Activated naive CD4-positive, alpha-beta T cell treated with anti-CD3 and anti-CD28 coated beads, Interleukin-2, amount 10 ng/mL, durations not matched to agents 7 days and 5 days (primary cell): ENCODE measurements at places on chromosomes 12 and 14.
A peak's percentile ranks its signal among the peaks of the same experiment; 100 is the strongest.

DNA sequence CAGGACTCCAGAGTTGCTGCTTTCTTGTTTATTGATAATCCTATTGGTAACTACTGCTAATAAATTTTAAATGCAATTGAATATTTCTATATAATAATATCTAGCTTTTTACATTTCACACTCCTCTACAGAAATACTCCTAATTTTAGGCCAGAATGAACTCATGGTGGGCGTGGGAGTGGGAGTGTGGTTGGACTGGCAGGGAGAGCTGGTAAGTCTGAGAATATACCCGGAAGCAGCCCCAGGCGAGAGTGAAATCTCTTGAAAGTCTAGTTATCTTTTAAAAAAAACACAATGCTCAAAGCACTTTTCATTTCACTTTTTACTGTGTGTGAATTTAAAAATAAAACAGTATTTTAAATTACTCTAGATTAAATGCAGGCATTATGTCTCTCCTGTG, 4.7 kb downstream of the TMEM263 start:
- H3K36me3 ChIP-seq: peaks cover 35% of the 10 kb centered on the region
- H3K4me1 ChIP-seq: peaks cover 22% of the 10 kb centered on the region
- H3K27ac ChIP-seq: no peak overlapping the region
- H3K4me3 ChIP-seq: no peak overlapping the region

DNA sequence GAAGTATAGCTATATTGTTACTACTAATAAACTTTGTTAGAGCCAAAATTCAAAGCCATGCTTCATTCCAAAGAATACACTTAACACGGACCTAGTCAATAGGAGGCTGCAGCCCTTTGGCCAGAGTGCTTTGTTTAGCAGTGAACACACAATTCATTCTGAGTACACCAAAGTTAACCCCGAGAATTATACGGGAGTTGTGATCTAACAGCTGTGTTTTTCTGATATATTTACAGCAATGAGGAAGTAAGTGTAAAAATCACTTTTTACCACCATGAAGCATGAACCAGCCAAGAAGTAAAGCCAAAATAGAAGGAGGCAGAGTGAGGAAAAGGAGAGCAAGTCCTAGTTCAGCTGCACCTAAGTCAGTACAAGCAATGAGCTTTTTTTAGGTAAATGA, 156.8 kb upstream of the PDE3A start:
- H3K4me1 ChIP-seq: no peaks in the 10 kb centered on the region
- no peak overlapping the region for H3K4me3 ChIP-seq
- no peaks in the 10 kb centered on the region for H3K36me3 ChIP-seq
- no peak overlapping the region for H3K27ac ChIP-seq

- H3K27ac ChIP-seq: peak overlapping the region; percentile 88
- H3K4me3 ChIP-seq: peak overlapping the region; percentile 34
- peaks cover 77% of the 10 kb centered on the region for H3K4me1 ChIP-seq
- H3K36me3 ChIP-seq: peaks cover 83% of the 10 kb centered on the region
- peak; percentile 58 for DNase-seq
Observed at GRCh38 chr14:91202234-91202974, 42.1 kb downstream of the GPR68 start.

DNA sequence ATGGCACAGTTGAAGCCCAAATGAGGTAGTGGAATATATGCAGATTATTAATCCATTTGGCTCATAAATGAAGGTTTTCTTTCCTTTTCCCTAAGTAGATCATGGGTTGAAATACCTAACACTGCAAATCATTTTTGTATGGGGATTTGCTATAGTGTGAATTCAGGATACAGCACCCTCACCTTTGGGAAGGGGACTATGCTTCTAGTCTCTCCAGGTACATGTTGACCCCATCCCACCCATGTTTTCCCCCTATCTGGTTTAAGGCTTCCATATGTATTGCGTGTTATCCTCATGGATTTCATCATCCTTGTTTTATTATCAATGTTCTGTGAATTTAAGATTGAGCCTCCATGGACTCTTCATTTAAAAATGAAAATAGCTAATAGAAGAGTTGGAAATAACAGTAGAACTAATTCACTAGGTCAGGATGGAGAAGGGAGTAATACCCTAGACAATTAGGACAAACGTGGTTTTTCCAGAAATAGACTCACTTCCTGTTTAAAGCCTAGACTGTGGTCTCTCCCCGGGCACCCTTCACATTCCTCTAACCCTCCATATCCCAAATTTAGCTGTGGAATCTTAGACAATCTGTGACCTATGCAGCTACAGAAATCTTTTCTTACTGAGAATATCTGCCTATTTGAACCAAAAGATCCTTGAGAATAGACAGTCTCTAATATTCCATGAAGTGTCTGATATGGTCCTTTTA, 56.5 kb downstream of the DAD1 start:
- peaks cover 92% of the 10 kb centered on the region for H3K4me1 ChIP-seq
- DNase-seq: no peak
- H3K27ac ChIP-seq: peak overlapping the region; percentile 89

GRCh38 chr14:21244544-21244943, 24.7 kb downstream of the HNRNPC start:
- H3K4me1 ChIP-seq: peaks cover 41% of the 10 kb centered on the region
- peaks cover 52% of the 10 kb centered on the region for H3K36me3 ChIP-seq
- H3K27me3 ChIP-seq: no peaks in the 10 kb centered on the region
- DNase-seq: no peak

DNA sequence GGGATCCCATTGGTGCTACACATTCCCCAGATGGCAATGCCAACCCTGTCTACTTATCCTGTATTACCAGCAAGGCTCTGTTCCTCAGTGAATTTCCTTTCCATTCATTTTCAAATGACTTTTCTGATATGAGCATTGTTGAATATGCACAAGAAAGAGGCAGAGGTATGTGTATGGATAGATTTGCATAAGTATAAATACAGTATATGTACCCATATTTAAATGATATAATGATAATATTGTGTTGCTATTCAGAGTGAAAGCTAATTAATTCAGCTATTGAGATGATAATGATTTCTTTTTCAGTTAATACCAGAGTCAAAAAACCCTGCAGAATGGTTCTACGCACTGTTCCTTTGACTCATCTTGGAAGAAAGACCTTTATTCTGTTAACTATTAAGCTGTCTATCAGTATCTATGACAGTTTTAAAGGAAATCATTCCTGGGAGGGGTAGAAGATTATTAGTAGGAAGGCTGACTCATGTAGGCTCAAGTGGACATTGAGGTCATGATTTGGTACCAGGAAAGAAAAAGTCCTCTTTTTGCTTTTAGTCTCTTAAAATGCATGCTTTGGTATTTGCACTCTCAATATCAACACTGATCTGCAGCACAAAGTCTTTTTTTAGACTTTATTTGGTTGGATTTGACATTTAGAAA, 44.9 kb upstream of the GAS2L3 start:
- H3K36me3 ChIP-seq: no peaks in the 10 kb centered on the region
- no peak for DNase-seq
- H3K4me1 ChIP-seq: no peaks in the 10 kb centered on the region

GRCh38 chr12:66426696-66427095, 124.4 kb downstream of the HELB start:
- no peaks in the 10 kb centered on the region for H3K27me3 ChIP-seq
- H3K27ac ChIP-seq: no peak overlapping the region
- DNase-seq: no peak
- no peaks in the 10 kb centered on the region for H3K36me3 ChIP-seq
- no peaks in the 10 kb centered on the region for H3K4me1 ChIP-seq

GRCh38 chr12:70190262-70191010, 52.8 kb upstream of the CNOT2 start:
- no peaks in the 10 kb centered on the region for H3K36me3 ChIP-seq
- no peaks in the 10 kb centered on the region for H3K4me1 ChIP-seq
- no peak overlapping the region for H3K27ac ChIP-seq
- no peak overlapping the region for H3K4me3 ChIP-seq
- no peak for DNase-seq

DNA sequence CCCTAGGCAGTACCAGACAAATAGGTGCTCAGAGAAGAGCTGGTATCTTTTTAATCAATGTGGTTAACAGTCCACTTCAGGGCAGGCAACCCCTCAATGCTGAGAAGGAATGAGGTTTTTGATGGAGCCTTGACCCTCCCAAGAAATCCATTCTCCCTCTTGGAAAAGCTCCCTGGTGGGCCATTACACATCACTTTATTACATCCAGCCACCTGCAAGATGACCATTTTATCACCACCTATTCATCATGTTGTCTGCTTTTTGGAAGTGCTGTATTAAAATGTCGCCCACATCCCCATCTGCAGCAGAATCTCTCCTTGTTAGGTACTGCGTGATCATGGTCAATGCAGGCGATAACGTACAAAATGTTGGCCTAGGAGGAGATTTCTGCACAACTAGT, 614.7 kb upstream of the TMEM132C start:
- H3K4me1 ChIP-seq: no peaks in the 10 kb centered on the region
- no peak overlapping the region for H3K4me3 ChIP-seq
- no peaks in the 10 kb centered on the region for H3K27me3 ChIP-seq
- no peaks in the 10 kb centered on the region for H3K36me3 ChIP-seq
- no peak for DNase-seq

DNA sequence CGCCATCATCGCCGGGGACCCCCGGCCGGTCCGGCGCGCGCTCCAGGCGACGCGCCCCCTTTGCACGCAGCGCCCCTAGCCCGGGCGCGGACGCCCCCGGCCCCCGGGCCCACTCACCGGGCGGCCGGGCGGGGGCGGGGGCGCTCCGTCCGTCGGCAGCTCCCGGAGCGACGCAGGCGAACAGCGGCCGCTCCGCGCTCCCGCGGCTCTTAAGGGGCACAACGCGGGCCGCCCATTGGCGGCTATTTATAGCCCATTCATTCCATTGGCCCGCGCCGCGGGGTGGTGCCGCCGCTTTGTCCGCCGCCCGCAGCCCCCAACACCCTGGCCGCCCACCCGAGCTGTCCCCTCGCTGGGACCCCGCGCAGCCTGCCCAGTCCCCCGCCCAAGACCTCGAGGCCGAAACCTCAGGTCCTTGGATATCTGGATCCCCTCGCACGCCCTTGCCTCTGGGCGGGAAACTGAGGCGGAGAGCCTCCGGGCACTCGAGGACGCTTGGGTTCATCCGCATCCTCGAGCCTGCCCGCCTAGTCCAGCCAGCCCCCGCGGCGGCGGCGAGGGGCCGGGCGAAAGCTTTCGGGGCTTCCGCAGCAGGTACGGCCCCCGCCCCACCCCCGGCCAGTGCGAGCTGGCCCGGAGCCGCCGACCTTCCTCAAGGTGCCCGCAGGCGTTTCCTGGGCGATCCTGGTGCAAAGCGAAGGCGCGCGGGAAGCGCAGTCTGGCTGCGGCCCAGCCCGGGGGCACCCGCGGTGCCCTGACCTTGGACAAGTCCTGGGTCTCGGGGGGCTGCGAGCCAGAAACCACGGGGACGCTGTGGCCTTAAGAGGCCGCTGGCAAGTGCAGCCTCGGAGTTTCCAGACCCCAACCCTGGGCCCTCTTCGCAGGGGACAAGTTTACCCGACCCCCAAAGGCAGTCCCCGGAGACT, at the start of gene CKB:
Gene CKB, minus strand, starts transcription at position 182 of the 926 bp plus-strand sequence. CDS start 337 bp downstream, outside the sequence.
- peak within 1 kb of the TSS; percentile 55 for H3K4me3 ChIP-seq
- no peaks in the 10 kb centered on the region for H3K36me3 ChIP-seq
- peaks cover 29% of the 10 kb centered on the region for H3K4me1 ChIP-seq
- H3K27me3 ChIP-seq: peaks cover 84% of the 10 kb centered on the region

DNA sequence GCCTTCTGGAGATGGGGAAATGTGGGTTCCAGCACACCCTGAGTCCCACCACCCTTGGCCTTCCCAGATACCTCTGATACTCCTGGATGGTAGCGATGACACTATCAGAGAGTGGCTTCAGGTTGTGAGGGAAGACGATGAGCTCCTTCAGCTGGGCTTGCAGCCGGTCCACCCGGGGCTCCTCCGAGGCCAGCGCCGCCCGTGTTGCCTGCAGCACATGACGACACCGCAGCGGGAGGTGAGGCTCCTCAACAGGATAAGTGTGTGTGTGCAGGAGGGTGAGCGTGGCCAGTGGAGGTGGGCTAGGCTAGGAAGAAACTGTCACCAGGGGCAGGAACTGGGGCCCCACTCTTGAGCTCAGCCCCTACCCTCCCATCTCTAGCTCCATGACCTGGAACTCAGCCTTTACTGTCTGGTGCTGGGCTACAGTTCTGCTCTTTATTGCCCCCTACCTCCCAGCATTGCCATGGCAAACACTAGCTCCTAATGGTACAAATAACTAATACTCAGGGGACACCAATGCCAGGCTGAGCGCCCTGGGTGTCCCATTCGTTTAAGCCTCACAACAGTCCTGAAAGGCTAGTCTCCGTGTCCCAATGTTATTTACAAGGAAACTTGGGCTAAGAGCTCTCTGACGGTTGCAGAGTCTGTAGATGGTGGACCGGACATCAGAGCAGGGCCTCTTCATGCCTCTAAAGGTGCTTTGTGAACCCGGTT, 64.1 kb downstream of the SYNE3 start:
- no peaks in the 10 kb centered on the region for H3K27me3 ChIP-seq
- H3K4me1 ChIP-seq: no peaks in the 10 kb centered on the region
- peaks cover 47% of the 10 kb centered on the region for H3K36me3 ChIP-seq

DNA sequence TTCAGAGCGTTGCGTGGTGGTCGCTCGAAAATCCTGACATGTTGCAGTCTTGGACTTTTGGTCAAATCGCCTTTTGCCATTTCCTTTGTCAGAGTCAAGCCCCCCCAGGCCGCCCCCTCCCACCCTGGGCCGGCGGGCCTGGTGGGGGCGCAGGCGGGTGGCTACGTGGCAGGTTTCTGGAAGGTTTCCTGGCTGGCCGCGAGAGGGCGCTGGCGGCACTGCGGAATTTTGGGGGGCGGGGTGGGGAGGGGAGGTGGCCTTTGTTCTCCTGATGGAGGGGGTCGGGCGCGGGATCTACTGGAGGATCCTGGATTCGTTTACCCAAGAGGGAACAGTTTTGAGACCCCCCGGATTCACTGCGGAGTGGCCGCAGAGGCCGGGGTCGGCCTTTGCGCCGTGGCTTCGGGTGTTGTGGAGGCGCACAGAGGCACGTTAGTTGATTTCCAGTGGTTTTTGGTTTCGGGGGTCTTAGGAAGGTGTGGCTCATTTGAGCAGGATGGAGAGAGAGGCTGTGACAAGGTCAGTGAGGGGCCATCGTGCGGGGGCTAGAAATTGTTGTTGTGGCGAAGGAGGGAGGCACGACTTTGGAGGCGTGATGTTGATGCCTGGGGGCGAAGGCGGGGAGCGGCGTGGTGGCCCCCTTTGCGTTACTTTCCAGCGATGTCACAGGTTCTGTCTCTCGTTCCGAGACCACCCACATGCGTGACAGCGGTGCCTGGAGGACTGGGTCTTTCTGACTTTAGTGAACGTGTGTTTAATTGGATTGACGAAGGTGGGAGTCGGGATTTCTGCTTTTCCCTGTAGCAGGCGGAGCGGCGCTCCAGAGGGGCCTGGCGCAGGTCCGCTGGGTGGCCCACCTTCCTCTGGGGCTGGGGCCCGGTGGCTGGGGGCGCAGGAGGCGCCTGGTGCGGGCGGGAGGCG, 1.4 kb downstream of the MEG3 start:
- no peak overlapping the region for H3K27ac ChIP-seq
- H3K4me3 ChIP-seq: no peak overlapping the region
